Activated naive CD4-positive, alpha-beta T cell treated with anti-CD3 and anti-CD28 coated beads, Interleukin-2, amount 50 U/mL, for 72 hours (primary cell): ENCODE measurements at places on chromosomes 11 and 22. TPM values are rescaled to one million over a fixed set of nuclear protein-coding genes. Genes with fewer than 3 reads are reported as not detected.

Gene JHY
- 1.5 TPM for total RNA-seq

Gene EMID1
- not detected for total RNA-seq

Gene RASGRP2
- 12.5 TPM for total RNA-seq

Gene PTPRJ
- total RNA-seq, result 26.5 TPM

GRCh38 chr11:11022125-11022730 lies 164.4 kb upstream of the ZBED5 start:
- DNase-seq, result no peak

DNA sequence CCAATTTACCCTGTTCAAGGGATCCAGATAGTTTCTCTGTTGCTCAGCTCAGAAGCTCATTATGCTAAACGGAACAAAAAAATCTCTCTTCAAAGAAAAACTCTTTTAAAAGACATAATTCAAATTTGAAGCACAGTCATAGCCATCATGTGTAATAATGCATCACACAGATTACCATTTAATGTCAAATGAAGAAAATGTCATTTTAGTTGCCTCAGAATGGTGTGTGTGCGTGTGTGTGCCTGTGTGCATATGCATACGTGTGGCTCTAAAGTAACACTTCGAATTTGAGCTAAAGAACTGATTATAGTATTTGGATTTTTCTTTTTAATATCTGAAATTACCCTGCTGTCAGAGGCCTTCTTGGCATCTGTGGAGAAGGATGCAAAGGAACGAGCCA lies 9.9 kb downstream of the TTC12 start:
- no peak for DNase-seq

DNA sequence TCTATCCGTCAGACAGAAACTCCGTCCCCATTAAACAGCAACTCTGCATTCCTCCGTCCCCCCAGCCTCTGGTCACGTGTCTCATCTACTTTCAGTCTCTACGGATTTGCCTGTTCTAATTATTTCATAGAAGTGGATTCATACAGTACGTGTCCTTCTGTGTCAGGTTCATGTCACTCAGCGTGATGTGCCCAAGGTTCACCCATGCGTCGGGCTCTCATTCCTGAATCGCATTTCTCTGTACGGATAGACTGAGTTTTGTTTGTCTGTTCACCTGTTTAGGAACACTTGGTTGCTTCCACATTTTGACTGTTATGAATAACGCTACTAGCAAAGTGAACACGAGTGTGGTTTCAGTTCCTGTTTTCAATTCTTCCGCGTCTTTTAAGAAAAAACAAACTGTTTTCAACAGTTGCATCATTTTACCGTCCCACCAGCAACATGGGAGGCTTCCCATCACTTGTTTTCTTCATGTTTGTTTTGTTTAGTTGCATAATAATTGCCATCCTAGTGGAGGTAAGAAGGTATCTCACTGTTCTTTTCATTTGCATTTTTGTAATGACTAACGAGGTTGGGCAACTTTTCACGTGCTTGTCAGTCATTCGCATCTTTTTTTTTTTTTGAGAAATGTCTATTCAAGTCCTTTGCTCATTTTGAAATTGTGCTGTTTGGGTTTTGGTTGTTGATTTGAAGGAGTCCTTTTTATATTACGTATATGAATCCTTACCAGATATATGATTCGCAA lies 8.9 kb upstream of the NLRP6 start:
- no peak for DNase-seq

DNA sequence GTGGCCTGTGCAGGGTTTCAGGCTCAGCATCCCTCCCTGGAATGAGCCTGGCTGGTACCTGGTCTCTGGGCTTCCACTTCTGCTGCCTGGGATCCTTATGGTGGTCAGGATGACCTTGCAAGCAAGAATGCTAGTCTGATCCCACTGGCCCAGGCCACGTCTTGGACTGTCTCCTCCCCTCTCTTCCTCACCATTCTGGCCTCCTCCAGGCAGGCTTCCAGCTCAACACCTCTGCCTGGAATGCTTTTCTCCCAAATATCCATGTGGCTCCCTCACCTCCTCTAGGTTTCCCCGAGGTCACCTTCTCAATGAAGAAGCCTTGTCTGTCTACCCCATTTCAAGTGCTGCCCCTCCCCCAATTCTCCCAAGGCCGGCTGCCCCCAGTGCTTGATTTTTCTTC lies 39.4 kb upstream of the ALX4 start:
- no peak for DNase-seq

- no peak for DNase-seq
Observed at GRCh38 chr22:19063581-19064353, 58.4 kb downstream of the DGCR2 start.

DNA sequence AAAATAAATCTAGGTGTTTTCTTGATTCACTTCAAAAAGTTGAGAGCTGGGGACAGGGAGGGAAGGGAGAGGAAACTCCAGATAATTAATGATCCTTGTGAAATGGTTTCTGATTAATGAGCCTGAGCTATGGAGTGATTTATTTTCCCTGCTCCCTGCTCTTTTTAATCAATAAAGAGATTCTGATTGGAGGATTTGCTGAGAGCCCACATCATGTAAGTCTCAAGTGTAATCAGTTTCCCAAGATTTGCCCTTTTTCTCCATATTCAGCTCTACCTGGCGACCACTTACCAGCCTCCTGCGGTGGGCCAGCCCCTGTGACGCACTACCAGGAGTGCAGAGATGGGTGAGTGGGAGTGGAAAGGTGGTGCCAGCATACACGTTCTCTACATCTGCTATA lies 114.0 kb downstream of the NAV2 start:
- DNase-seq, result no peak

DNA sequence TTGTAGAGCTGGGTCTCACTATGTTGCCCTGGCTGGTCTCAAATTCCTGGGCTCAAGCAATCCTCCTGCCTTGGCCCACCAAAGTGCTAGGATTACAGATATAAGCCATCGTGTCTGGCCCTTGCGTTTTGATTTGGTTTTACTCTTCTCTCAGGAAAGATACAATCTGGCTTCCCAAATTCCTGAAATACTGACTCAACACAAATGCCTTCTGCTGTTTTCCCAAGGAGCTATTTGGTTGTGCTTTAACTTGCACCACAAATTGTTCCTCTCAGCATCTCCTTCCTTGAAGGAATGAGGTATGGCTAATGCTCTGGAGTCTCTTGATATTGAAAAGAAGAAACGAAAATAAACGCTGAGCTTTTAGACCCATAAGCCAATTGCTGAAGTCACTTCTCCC lies 110.0 kb upstream of the PAX6 start:
- DNase-seq, result no peak

GRCh38 chr11:128968916-128969315 lies 26.2 kb upstream of the TP53AIP1 start:
- DNase-seq, result no peak

DNA sequence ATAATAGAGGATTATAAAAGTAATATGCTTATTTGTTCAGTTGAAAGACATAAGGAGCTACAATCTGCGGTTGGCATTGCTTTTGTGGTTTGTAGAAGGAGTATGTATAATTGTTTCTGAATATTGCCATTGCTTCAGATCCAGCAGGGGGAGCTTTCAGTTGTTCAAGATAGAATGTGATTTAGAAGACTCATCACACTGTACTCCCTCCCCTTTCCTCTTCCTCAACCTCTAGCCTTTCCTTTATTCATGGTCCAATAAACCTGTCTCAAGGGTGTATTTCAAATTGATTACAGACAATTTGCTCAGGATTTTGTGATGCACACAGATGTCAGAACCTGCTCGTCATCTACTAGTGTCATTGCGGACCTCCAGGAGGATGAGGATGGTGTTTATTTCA lies 9.8 kb downstream of the PRMT3 start:
- DNase-seq, result no peak

DNA sequence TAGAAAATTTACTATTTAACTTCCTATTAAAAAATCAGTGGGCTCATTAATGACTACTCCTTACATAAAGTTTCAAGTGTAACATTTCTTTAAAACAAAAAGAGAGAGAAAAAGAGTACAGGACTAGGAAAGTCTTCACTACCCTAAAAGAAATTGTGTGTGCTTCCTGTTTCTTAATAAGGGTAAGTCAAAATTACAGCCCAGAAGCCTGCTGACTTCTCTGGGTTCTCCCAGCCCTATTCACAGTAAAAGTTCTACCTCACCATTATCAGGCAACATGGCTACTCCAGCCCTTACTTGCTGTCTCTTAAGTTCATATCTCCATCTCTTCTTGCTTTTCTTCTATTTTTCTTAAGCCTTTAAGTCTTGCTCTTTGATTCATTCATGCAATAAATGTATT lies 20.3 kb upstream of the ZC3H12C start:
- no peak for DNase-seq

DNA sequence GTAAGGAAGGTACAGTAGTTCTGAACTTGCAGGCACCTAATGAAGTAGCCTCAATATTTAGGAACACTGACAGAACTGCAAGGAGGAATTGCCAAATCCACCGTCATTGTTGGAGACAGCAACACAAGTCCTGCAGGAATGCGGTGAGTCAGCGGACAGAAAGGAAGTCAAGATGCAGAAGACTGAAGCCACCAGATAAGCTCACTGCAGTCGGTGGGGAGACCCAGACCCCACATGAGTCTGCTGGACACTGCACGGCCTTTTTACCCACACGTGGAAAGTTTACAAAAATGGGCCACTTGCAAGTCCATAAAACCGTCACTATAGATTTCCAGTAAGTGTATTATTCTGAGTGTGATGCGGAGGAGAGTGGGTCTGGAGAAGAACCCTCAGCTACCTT lies 1471.6 kb downstream of the TBC1D22A start:
- no peak for DNase-seq
